ENCODE measurements at places on chromosomes 16 and 17.

GRCh38 chr17:56203430-56203829, 50.2 kb downstream of the ANKFN1 start:
- no peak for DNase-seq

DNA sequence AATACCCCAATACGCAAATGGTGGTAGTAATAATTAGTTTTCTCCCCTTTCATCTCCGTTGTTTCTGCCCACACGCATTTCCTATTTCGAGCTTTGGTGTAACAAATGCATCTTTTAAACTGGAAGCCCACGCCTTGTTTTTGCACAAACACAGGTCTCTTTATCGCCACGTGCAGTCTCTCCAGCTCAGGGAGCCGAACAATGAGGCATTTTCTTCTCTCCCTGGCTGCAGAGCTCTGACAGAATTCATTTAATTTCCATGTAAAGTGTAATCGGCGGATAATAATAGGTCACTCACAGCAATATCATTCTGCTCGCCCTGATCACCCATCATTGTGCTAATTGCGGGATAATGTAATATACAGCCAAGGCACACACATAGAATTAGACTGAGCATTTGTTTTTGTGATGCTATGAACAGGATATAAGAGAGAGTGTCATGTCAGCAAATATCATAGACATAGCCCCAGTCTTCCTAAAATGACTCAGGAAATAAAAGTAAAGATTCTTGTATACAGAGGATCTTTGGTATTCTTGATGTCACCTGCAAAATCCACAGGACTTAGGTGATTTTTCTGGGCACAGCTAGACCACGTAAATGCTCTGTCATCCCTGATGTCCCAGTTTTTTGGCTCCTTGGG, 452.6 kb upstream of the CDH11 start:
- DNase-seq: no peak

- DNase-seq: no peak
Measured at GRCh38 chr17:48559122-48559839, 14.4 kb upstream of the HOXB2 start.

DNA sequence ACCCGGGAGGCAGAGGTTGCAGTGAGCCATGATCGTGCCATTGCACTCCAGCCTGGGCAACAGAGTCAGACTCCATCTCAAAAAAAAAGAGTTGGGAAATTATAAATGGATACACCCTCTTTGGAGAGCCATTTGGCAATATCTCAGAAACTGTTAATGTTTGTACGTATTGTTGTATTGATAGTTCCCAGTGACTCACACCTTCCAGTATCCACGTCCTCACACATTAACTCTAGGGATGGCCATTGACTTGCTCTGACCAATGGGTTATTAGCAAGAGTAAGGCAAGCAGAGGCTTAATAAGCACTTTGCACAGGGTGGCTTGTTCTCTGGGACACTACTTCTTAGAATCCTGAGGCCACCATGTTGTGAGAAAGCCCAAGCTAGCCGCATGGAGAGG, 107.6 kb upstream of the LHX1 start:
- no peak for DNase-seq

DNA sequence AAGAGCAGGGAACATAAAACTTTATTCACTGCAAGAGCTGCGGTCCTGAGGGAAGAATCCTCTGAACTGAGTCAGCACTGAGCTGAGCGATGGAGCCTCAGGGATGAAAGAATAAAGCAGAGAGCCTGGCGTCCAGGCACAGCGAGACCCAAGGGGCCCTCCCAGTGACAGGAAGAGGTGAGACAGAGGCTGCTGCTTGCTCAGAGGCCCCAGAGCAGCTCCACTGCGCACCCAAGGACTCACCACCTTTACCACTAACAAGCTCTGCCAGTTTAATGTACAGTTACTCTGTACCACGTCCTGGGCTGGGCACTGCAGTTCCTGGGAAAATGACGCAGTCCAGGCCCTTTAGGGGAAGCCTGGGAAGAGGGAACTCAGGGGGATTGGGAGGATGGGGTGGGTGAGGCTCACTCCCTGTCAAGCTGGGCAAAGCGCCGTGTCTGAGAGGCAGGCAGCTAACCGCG, 5.6 kb downstream of the GFAP start:
- no peak for DNase-seq

DNA sequence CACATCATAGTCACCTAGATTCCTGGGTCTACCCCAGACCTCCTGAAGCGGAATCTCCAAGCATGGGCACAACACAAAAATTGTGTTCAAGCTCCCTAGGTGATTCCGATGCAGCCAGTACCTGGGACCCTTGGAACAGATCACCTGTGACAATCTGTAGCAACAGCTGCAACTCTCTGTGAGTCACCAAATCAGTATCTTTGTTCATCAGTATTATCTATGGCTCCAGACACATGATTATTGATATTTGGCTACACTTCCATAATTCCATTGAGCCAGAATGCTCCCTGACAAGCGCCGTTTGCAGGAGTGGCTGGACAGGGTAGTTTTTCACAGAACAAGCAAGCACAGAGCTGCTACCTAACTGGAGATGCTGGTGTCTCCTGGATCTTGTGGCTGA, 16.2 kb downstream of the SLC6A4 start:
- no peak for DNase-seq

- DNase-seq: no peak
Measured at GRCh38 chr17:49984283-49984682, 10.7 kb downstream of the DLX3 start.

DNA sequence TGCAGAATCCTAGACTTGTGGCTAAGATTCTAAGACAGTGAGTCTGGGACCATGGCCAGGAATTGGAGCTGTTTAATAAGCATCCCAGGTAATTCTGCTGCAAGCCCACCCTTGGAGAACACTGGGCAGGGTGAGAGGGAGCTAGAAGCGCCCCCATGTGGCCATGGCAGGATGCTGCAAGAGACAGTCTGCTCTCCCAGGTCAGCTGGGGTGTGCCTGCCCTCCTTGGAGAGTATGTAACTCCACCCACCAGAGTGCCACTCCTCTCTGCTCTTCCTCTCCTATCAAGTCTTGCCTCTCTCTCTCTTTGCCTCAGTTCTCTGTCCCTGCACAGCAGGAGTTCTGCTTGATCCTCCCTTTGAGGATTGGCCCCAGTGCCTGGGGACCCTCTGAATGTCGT, 14.9 kb downstream of the RCVRN start:
- no peak for DNase-seq

DNA sequence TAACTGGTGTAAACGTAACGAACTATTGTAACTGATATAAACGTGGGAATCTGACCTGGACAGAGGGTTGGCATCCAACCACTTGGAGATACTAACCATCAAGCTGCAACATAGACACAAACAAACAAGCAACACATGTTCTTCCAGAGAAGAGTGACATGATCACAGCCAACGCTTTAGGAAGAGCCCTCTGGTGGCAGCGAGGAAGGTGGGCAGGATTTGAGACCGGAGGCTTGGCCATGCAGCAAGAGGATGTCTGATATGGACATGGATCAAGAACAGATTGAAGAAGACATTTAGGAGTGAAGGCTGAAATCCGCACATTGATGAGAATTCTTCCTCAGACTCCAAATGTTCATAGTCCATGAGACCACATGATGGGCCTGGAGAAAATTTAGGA, 40.3 kb upstream of the TNRC6A start:
- DNase-seq: no peak

GRCh38 chr16:48277158-48277557, 29.8 kb upstream of the ABCC11 start:
- DNase-seq: no peak

DNA sequence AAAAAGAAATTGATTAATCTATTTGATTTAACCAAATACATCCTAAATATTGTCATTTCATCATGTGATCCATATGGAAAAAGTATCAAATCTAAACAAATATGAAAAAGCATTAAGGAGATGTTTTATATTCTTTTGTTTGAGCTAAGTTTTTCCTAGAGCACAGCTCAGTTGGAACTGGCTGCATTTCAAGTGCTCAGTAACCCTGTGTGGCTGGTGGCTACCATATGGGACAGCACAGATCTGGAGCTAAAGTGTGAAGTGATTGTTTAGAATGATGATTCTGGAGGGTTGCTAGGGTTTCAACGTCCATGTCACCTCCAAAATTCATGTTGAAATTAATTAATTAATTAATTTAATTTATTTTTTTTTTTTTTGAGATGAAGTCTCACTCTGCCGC, 137.5 kb downstream of the XYLT1 start:
- DNase-seq: no peak

DNA sequence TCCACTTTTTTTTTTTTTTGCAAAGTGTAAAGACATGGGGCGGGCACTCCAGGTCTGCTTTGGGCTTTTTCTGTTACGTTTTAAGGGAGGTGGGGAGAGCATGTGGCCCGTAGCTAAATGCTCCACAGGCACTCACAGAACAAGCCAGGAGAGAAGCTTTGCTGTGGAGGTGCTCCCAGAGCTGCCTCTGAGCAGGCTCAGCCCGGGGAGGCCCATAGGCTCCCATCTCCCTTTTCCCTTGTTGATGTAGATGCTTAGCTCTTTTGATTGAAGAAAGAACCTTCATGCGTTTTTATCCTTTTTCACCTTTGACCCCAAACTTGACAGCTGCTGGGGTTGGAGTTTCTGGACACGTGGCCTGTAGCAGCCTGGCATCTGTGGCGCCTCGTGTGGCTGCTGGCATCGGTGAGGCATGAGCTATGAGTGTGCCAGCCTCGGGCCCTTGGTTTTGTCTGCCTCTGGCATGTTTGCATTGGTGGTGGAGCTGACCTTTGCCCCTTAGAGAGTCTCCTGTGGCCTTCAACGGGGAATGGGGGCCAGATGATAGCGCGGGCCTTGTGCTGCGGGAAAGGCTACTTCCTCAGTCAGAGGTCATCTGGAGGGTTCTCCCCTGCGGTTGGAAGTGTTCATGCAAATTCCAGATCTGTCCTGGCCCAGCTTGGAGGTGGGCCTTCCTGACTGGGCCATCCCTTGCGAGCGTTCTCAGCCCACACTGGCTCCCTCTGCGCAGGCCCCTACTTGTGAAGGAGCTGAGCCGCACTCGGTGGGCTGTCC, 20.0 kb upstream of the IL17C start:
- DNase-seq: no peak

DNA sequence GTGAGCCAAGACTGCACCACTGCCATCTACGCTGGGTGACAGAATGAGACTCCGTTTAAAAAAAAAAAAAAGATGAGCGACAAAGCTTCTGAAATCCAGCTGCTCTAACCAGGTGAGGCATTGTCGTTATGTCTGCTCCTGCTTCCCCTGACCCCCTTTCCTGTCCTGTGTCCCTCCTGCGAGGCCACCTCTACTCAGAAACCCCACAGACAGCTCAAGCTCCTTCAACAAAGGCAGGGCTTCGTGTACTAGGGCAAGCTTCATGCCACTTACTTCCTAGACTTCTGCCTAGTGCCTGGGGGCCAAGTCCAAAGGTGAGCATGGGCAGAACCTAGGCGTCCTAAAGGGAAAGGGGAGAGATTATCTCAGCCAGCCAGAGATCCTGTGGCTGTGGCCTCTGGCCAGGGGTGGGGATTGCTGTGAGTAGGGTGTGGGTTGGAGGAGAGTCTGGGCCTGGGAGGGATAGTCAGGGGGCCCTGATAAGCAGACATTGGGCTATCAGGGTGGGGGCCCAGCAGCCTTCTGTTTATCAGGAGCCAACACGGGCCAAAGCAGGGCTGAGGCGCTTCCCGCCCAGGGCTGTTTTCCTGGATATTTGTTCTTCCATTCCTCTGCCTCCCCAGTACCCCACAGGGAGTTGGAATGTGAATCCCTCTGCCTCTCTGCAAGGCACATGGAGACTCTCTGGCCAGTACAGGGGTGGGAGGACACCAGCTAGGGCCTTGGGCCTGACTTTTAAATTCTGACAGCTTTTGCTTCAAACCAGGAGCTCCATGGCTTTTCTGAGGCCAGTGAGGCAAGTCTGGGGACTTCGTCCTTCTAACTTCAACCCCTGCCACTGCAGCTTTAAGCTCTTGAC, 10.4 kb downstream of the ERAL1 start:
- DNase-seq: no peak

Data from AML-193 (cell line).